ENCODE measurements at places on chromosomes 1 and 21. TPM values are rescaled to one million over a fixed set of nuclear protein-coding genes. Genes with fewer than 3 reads are reported as not detected.

PODN gene
- 10.4 TPM for polyA plus RNA-seq

APOBEC4 gene
- 0.87 TPM for polyA plus RNA-seq

VSIG8 gene
- polyA plus RNA-seq: 0.08 TPM

FCRL1 gene
- polyA plus RNA-seq: 0.12 TPM

SMCP gene
- polyA plus RNA-seq: not detected

CELA3B gene
- 0.48 TPM for polyA plus RNA-seq

MROH9 gene
- polyA plus RNA-seq: 1.8 TPM

NEGR1 gene
- polyA plus RNA-seq: 5.4 TPM

C1QB gene
- polyA plus RNA-seq: 16.6 TPM

KIF14 gene
- polyA plus RNA-seq: 5.6 TPM

HUNK gene
- 5.6 TPM for polyA plus RNA-seq

LCE6A gene
- not detected for polyA plus RNA-seq

HTR6 gene
- not detected for polyA plus RNA-seq

OR6N1 gene
- polyA plus RNA-seq: not detected

DNA sequence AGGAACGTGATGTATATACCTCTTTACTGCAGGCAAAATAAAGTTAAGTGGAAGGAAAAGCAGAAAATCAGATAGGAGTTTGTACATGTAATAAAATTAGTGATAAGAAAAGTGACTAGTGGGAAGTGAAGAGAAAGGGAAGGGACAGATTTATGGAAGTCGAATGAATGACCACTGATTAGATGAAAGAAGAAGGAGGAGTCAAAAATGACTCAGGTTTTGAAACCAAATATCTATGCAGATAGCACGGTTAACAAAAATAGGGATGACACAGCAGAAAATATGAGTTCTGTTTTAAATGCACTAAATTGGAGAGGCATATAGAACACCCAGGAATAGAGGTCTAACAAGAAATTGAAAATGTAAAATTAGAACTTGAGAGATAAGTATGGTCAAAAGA lies 128.0 kb downstream of the HMCN1 start:
- DNase-seq: no peak

- no peak for DNase-seq
These were observed 37.0 kb downstream of the DMAP1 start for GRCh38 chr1:44250068-44250781.

DNA sequence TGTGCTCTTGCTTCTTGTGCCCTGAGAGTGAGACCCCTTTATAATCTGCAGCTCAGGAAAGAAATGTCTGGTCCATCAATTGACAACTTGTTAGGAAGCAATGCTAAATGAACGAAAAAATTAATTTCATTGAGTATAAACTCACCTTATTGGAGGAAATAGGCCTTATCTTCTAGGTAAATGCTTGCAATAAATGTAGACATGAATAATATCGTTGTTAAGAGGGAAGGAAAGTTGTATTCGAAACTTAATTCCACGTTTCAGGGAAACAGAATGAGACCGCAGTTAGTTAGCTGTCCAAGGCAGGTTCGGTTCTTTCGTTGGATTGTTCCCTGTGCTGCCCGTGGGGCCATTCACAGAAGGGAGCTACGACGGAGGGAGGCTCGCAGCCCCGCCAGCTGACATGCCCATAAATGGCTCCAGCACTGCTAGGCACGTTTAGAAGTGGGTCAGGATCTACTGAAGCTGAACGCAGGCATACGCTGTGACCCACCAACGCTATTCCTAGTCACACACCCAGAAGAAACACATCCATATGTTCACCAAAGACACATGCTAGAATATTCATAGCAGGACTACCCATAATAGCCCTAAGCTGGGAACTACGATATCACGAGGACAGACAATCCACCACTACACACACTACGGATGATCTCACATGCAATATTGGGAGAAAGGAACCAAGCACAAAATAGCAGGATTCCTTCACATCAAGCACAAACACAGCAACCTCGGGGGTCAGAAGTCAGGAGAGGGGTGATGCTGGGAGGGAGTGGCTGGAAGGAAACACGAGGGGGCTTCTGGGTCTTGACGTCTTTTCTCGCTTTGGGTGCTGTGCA lies 56.2 kb upstream of the LBR start:
- no peak for DNase-seq

GRCh38 chr1:159421821-159422220 lies 10.2 kb upstream of the OR10J4 start:
- no peak for DNase-seq

DNA sequence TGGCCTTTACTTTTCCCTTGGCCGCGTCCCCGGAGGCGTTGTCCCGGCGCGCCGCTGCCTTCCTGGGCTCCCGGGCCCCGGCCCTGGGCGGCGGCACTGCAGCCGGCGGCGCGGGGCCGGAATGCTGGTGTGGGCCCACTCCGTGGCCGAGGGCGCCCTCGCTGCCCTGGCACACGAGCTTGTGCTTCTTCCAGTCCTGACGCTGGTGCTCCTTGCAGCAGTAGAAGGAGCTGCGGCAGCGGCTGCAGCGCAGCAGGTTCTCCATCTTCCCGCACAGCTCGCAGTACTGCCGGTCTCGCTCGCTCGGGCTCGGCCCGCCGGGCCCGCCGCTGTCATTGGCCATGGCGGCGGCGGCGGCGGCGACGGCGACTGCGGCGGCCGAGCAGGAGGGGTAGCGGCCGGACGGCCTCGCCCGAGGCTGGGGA lies 529 bp downstream of the EGLN1 start:
- DNase-seq: no peak

GRCh38 chr1:203214871-203215270 lies 14.6 kb downstream of the CHIT1 start:
- no peak for DNase-seq

DNA sequence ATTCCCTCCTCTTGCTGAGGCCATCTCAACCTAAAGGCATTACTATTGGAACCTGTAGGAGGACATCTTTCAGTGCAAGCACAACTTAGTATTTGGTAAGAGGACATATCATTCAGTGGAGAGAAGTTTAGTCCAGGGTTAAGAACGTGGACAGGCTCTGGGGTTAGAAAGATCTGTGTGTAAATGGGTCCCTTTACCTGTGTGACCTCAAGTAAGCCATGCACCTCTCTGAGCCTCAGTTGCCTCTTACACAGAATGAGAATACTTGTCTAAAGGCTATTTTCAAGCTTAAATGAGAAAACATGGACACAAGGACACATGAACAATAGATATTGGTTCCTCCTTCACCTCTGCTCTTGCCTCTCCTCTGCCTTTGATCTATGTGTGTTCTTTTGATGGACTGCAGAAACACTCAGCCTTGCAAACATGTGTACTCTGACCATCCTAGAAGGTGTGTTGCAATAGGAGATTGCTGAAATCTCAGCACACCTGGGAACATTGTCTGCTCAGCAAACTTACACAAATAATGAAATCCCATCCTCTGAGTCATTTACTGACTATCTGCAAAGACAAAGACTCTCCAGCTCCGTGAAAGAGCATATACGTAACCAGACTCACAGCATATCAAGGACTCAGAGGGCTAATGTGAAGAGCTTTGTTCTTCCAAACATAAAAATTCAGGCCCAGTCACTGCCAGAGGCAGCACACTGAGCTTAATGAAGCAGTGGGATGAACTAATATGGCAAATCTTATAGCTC lies 143.8 kb downstream of the DAB1 start:
- DNase-seq: no peak

GRCh38 chr21:28132713-28133112 lies 860.0 kb downstream of the LTN1 start:
- DNase-seq: no peak

DNA sequence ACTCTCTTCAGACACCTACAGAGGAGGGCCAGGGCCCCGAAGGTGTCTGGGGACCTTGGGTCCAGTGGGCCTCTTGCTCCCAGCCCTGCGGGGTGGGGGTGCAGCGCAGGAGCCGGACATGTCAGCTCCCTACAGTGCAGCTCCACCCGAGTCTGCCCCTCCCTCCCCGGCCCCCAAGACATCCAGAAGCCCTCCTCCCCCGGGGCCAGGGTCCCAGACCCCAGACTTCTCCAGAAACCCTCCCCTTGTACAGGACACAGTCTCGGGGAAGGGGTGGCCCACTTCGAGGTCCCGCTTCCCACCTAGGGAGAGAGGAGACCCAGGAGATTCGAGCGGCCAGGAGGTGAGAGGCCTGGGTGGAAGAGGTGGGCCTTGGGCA lies 3.7 kb downstream of the ADAMTSL4 start:
- no peak for DNase-seq

DNA sequence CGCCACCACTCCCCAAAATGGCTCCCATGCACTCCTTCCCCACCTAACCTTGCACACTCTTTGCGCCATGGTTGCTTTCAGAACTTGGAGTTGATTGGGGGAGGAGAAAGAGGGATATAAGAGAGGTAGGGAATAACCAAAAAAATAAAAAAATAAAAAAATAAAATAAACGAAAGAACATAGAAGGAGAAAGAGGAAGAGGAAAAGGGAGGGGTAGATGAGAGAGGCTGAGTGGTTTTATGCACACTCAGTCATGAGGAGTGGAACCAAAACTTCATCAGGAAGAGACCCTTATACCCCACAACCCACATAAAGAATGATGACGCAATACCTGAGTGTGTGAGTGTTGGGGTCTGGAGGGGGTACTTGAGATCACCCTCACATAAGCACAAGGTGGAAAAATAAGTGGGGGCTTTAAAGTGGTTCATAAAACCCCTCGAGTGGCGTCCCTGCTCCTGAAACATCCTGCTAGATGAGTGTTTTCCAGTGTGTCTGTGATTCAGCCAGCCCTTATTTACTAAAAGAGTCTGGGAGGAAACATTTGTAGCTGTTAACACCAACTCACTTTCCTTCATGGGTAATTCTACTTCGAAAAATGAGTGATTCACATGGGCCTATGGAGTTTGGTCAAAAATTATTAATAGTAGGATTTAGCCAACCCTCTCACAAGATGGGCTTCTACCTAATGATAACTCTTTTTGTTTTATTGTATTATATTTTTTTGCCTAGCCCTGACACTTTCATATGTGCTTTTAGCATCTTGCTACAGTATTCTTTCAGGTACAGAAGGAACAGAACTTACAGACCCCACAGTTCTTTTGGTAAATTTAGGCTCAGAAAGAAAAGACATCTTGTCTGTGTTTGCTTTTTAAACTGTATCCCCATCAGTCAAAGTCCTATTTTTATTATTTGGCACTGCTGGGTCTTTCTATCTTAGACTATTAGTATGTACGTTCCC lies 5.2 kb downstream of the SLAMF1 start:
- no peak for DNase-seq

DNA sequence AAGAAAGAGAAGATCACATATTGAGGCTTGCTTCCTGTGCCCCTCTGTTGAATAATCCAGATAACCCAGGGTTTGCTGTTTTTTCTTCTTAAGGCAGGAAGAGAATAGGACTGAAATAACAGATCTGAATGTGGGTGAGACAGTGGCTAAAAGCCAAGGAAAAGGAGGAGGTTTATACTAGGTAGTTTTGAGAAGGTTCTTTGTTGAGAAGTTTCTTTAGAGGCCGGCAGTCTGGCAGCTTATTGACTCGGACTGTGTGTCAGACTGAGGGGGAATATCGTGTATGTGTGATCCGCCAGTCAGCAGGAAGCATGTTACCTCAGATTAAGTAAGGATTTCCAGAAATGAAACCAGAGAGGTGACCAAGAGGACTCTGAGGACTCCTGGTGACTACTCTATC lies 119.8 kb downstream of the PLA2G4A start:
- no peak for DNase-seq

GRCh38 chr1:213982672-213983492 lies 4.9 kb upstream of the PROX1 start:
- DNase-seq: no peak

DNA sequence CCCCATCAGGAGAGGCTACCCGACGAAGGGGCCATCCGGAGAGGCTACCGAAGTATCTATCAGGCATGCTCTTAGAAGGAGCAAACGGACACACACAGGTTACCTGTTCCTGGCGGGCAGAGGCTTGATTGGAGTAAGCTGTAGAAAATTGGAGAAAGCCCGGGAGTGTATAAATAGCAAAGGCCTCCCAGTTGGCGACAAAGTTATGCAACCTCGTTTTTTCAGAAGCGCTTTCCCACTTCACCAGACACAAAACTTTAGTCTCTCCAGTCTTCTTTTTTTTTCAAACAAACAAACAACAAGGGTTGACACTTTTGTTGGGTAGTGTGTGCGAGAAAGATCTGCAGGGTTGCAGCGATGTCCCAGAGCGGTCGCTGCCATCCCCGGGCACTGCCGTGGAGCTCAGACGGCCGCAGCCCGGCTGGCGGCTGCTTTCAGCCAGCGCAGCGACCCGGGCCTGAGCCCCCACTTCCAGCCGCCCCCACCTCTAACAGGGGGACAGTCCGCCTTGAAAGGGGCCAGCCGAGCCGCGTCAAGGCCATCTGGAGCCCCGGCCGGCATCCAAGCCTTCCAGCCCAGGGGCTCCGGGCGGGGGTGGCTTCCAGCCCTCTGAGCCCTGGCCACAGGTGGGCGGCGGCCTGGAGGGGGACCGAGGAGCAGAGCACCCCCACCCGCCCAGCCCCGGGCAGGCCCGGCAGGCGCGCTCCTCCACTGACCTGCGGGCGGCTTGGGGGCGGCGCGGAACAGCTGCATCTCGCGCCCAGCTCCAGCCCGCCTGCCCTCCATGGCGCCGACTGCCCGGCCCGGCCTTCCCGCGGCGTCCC lies 616 bp downstream of the MCOLN3 start:
- peak; percentile 27 for DNase-seq

DNA sequence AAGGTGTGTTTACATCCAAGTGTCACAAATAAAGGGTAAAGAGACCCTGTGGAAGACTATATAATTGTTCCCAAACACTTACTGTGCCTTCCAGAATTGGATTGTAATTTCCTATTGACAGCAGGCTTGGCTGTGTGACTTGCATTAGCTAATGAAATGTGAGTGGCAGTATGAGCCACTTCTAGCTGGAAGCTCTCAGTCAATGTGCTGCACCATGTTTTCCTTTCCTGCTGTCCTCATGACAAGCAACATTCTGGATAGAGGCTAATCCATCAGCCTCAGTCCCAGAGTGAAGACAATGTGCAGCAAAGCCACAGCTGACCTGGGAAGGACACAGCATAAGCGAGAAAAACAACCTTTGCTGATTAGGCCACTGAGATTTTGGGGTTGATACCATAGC lies 5.9 kb upstream of the FOXJ3 start:
- no peak for DNase-seq

DNA sequence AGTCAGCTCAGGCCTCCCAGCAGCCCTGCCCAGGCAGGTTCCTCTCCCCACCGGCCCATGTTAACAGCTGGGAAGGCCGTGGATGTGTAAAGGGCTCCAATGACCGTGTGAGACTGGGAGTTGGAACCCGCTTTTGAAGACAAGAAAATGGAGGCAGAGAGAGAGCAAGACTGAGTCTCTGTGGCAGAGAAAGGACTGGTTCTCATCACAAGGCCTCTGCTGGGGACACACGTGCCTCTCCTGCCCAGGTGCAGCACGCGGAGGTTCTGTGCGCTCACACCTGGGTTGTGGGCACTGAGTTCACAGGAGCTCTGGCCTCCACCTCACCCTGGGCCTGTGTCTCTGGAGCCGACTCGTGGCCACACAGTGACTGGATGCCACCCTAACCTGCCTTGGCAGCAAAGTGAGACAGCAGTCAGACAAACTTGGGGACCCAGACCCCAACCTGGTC lies 27.0 kb downstream of the RUNX3 start:
- no peak for DNase-seq

DNA sequence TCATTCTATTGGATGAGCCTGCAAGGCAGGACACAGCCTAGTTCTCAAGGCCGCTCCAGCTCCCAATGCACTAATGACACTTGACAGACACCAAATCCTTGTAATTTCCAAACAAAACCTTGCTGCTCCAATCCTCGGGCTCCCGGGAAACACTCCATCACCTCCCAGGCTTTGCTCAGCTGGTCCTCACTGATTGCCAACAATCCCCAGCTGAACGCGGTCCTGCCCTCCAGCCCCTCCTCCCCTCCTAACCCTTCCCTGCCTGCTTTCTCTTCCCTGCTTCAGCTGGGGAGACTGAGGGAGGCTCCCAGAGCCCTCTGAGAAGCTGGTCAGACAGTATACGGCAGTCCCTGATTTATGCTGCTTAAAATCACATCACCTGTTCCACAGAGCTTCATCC lies 114.4 kb upstream of the TNR start:
- no peak for DNase-seq

Data from right lung (tissue), 10 donors.